CD4-positive, alpha-beta T cell treated with Interleukin-17A for 1 hour (primary cell): ENCODE measurements at places on chromosomes 13 and 19.

DNA sequence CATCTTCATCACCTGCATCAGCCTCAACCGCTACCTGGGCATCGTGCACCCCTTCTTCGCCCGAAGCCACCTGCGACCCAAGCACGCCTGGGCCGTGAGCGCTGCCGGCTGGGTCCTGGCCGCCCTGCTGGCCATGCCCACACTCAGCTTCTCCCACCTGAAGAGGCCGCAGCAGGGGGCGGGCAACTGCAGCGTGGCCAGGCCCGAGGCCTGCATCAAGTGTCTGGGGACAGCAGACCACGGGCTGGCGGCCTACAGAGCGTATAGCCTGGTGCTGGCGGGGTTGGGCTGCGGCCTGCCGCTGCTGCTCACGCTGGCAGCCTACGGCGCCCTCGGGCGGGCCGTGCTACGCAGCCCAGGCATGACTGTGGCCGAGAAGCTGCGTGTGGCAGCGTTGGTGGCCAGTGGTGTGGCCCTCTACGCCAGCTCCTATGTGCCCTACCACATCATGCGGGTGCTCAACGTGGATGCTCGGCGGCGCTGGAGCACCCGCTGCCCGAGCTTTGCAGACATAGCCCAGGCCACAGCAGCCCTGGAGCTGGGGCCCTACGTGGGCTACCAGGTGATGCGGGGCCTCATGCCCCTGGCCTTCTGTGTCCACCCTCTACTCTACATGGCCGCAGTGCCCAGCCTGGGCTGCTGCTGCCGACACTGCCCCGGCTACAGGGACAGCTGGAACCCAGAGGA is 2.6 kb downstream of the P2RY11 start:
- DNase-seq: no peak

DNA sequence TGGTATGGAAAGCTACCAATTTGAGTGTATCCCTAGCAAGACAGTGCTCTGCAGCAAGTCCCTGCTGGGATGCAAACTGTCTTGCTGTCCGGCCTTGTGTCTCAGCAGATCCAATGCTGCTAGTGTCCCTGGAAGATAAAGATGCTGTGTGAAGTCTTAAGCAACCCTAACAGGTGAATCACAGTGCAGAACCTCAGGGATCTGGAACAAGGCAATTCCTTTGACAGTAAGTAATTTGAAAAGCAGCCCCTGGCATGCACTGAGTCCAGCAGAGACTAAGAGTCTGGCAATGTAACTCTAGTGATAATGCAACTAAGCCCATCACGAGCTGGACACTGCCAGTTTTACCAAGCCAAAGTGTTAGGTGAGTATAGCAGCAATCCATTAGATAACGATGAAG is 1.7 kb upstream of the UCHL3 start:
- DNase-seq: no peak

GRCh38 chr19:13788991-13789390 is 6.3 kb upstream of the ZSWIM4 start:
- peak; percentile 65 for DNase-seq

- DNase-seq: no peak
These were observed 13.5 kb upstream of the SPATA13 start for GRCh38 chr13:24146961-24147569.
